HuH-7 (cell line): ENCODE measurements at places on chromosomes 2 and 18.

DNA sequence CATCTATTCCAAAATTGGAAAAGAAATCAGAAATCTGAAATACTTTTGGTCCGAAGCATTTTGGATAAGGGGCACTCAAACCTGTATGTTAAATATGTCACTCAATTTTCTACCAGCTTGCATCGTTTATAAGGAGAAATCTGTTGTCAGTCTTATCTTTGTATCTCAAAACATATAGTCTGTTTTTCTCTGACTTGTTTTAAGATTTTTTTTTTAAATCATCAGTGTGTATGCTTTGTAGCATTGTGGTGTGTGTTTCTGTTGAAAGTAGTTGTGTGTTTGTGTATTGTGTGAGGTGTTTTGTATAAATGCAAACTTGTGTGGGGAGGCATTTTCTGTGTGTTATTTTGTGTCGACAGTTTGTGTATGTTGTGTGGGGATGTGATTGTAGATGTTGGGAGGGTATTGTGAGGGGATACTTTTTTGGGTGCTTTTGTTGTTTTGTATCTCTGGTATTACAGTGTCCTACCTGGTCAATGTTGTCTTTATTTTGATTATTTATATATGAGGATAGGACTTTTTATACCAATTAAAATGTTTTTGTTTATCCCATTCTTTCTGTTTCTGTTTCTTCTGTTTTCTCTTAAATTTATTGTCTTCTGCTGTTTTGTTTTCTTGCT, 30.9 kb downstream of the SMCHD1 start:
- no peak for DNase-seq

DNA sequence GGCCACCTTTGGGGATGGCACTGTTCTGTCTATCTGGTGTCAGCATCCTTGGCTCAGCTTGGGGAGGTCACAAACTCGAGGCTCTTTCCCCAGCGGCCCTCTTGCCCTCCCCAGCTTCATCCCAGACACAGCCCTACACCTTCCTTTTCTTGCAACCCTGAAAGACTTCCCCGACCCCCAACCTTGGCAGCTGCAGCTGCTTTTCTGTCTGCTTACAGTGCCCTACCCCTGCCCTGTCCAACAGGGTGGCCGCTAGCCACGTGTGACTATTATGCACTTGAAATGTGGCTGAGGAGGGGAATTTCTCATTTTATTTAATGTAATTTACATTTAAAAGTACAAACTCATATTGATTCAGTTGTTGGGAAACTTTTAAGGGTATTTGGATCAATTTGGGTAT, 41.3 kb downstream of the NGEF start:
- DNase-seq = no peak

GRCh38 chr18:14933964-14934363, 186.0 kb downstream of the ANKRD30B start:
- DNase-seq = no peak

DNA sequence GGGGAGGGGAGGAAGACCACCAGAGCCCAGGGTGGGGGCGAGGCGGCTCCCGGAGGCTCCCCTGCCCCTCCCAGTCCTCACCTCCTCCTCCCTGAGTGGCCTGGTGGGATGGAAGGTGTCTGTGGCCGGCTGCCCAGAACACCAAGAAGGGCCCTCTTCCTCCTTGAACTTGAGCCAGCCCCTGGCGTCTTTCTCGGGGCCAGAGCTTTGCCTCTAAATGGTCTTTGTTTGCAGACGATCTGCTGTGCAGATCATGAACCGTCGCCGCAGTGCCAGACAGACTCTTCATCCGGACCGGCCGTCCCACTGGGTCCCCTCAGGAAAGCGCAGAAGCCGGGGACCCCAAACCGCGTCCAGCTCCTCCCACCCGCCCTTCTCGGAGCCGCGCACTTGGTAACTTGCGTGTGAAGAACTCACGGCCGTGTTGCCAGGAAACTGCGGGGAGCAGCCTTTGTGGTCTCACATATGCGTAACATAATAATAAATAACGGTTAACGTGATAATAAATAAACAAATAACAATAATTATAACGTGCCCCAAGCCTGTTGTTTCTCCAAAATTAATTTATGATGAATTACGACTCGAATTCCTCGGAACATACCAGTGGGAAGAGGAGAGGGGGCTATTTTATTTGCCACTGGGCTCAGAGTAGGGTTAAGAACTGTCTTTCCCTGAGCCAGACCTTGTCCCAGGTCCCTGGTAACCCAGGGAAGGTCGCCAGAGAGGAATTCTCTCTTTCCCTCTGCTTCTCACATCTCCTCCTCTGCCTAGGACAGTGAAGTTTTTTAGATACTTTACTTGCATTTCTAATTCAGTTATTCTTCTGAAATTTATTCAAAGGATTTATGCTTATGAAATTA, 41.0 kb downstream of the PTGR3 start:
- DNase-seq = no peak

- peak; percentile 70 for DNase-seq
Observed at GRCh38 chr2:61426267-61426897, 44.5 kb downstream of the USP34 start.

DNA sequence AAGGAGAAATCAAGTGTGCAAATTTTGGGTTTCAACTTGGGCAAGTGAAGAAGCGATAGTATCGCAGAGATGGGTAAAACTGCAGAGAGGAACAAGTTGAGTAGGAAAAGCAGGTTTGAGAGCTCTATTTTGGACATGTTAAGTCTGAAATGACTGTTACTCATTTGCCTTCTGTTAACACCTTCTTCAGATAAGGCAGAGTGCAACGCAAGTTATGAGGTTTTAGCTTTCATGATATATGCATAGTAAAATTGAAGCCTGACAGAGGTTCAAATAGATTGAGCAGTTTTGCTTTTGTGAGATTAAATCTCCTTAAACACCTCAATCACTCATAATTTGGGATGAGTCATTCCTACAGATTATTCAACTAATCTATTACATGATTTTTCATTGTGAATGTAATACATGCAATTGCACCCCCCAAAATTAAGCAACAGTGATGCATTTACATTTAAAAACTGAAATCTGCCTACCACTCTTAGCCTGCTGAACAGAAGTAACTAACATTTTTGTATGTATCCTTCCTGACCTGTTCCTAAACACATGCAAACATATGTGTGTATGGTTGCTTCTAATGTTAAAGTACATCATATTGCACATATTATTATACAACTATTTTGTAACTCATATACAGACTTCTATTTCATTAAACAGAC, 575.4 kb downstream of the ARHGAP15 start:
- no peak for DNase-seq

DNA sequence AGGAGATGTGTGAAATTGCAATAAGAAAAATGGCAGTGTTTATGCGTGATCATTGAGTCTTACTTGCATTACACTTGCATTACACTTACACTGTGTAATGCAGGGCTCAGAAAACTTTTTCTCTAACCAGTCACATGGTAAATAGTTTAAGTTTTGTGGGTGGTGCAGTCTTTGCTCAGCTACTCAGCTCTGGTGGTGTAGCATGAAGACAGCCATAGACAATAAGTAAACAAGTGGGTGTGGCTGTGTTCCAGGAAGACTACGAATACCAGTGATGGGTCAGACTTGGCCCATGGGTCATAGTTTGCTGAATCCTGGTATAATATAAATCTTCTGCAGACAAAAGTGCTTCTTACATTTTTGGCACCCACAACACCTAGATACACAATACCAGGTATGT, 115.6 kb upstream of the CYP1B1 start:
- DNase-seq = no peak

GRCh38 chr2:176830362-176830761, 382.2 kb upstream of the HNRNPA3 start:
- peak; percentile 15 for DNase-seq

GRCh38 chr2:205698286-205699268, 16.3 kb downstream of the NRP2 start:
- DNase-seq = no peak

GRCh38 chr2:235005023-235005422, 53.2 kb downstream of the SH3BP4 start:
- DNase-seq = no peak

DNA sequence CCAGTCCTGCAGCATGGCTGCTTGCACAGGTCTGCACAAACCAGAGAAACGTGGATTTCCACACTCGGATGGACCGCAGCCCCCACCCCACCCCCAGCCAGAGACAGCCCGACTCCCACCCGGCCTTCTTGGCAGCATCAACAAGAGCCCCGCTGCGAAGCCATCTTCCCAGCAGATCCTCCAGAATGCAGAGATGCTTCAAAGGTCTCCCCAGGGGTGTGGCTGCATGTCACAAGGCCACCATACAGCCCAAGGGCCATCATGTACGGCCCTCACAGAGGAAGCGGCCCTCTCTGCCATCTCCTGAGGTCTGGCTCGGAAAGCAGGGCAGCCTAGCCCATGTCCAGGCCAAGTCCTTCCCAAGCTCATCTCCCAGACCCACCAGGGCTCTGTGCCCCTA, 11.5 kb downstream of the DNMT3A start:
- no peak for DNase-seq

GRCh38 chr2:64442801-64443429, 11.0 kb upstream of the LGALSL start:
- DNase-seq = no peak

DNA sequence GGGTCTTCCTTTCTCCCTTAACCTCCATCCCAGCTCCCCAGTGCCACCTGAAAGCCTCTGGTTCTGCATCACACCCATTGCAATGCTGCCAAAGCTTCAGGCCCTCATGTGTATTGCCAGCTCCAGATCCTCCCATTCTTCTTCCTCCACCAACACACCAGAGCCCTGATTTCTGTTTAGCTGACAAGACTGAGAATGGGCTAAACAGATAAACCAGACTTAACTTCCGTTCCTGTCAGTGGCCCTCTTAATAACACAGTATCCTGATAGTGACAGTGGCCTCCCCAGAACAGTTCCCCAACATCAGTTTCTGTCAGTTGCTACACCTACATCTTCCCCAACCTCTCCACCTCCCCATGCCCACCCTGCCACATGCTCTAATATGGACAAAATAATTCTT, 31.3 kb upstream of the C1D start:
- no peak for DNase-seq
